ENCODE measurements at places on chromosomes 12 and 14.

DNA sequence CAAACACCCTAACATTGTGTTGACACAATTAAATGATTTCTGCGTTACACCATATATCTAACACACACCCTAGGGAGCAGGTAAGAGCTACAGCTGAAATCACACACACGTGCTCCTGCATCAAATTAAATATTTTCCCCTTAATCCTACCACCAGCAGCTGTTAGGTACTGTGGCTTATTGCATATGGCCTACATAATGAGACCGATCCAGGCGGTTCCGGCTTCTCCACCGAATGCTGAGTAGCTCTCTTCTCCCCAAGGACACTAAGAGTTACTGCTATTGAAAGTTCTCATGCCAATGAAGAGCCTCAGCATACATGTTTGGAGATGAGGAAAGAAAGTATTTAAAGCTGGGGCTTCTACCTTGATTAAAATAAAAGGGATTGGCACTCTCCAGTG, 472.2 kb upstream of the STXBP6 start:
- peak; percentile 61 for DNase-seq

GRCh38 chr12:87141091-87141490, 884.9 kb upstream of the MGAT4C start:
- DNase-seq = no peak

- no peak for DNase-seq
These were observed 201.3 kb upstream of the OR4E1 start for GRCh38 chr14:21874946-21875345.

DNA sequence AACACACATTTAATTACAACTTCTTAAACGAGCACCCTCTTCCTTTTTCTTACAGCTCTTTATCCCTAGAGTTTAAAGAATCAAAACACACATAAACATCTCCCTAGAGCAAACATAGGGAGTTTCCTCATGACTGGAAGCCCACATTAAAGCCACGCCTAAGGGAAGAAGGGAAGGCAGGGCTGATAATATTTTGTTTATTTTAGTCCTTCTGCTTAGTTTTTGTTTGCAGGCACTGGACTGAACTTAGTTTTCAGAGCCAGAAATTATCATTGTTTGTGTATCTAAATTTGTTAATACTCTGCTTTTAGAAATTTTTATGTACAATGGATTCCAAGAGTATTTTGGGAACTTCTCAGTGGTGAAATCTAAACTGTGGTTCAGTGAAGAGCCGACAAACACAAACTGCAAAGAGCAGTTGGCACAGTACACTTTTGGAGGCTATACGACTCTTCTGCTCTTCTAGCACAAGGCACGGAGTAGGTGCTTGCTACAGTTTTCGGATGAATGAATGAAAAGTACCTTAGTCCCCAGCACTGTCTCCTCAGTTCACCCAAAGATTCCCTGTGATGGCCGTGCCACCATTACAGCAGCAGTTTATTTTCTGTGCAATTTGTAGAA, 17.6 kb upstream of the AMIGO2 start:
- peak; percentile 72 for DNase-seq

DNA sequence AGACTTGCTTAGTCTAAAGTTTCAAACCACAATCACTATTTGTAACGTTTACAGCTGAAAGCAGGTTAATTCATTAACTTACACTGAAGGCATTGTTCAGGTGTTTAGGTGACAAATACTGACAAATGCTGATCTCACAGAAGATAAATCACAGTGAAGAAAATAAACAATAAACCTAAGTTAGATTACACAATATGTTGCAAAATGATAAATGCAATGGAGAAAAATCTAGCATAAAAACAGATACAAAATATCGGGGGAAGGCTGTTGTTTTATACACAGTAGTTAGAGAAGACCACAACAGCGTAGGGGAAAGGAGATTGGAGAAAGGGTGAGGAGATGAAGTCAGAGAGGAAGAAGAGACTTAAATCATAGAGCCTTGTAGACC, 3.0 kb downstream of the SCAF11 start:
- DNase-seq = no peak

DNA sequence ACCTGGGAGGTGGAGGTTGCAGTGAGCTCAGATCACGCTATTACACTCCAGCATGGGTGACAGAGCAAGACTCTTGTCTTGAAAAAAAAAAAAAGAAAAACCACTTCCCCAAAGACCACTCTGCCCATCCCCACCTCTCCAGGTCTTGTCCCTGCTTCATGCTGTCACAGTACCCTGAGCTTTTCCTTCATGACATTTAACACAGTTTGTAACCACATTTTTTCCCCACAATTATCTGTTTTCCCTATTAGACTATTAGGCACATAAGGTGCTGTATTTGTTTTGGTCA, 6.9 kb downstream of the HECTD1 start:
- DNase-seq = no peak

- no peak for DNase-seq
These were observed 28.5 kb downstream of the CFL2 start for GRCh38 chr14:34685819-34686428.

All from NCI-H69 (cell line).